ENCODE measurements at places on chromosomes 12 and 14.

GRCh38 chr12:111975161-111975931, 37.6 kb downstream of the TMEM116 start:
- no peak for DNase-seq

DNA sequence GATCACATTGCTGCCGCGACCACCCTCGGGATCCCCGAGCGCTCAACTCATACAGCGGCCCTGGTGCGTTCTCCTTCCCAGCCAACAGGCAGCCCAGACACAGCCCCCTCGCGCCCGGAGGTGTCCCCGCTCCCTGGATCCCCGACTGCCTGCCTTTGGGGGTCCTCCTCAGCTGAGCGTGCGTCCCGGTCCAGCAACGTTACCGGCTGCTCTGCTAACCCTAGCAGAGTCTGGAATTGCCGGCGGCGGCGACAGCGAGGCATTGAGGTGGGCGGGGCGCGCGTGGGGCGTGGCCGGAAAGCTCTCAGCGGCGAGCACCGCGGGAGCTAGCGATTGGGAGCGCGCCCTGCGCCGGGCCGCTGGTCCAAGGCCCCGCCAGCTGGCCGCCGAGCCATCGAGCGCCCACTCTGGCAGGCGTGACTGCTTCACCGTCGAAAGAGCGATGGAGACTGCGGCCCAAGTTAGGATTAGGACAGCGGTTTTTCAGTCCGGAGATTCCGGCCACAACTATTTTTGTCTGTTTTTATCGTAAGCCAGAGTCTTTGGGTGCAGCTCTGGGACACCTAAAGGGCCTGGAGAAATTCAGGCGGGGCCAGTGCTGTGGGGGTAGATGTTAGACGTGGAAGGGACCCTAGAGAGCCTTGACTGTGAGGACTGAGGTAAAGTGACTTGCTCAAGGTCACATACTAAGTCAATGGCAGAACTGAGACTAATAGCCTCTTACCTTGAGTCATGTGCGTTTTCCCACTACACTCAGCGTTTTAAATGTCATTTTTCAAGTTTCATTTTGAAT, at the start of gene HEATR5A:
TSS of gene HEATR5A (minus strand) at position 232 of the 793 bp plus-strand sequence. CDS start 17,575 bp downstream, outside the sequence.
- DNase-seq, result peak; percentile 97

DNA sequence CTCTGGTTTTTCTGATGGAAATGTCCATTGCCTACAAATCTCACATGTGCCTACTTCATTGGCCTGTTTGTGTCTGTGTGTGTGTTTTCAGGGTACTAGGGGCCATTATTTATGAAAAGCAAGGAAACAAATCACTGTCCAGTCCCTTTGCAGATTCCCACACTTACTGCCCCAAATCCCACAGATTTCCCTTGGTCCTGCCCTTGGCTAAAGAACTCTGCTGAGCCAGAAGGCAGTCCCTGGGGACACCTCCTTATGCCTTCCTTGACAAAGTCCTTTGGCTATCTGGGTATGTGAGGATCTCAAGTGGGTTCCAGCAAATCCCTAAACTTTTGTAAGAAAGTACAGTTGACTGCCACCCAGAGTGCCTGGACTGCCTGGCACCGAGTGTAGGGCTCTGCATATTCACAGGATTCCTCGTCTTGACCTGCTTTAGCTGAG, 388.1 kb downstream of the BCAT1 start:
- no peak for DNase-seq

DNA sequence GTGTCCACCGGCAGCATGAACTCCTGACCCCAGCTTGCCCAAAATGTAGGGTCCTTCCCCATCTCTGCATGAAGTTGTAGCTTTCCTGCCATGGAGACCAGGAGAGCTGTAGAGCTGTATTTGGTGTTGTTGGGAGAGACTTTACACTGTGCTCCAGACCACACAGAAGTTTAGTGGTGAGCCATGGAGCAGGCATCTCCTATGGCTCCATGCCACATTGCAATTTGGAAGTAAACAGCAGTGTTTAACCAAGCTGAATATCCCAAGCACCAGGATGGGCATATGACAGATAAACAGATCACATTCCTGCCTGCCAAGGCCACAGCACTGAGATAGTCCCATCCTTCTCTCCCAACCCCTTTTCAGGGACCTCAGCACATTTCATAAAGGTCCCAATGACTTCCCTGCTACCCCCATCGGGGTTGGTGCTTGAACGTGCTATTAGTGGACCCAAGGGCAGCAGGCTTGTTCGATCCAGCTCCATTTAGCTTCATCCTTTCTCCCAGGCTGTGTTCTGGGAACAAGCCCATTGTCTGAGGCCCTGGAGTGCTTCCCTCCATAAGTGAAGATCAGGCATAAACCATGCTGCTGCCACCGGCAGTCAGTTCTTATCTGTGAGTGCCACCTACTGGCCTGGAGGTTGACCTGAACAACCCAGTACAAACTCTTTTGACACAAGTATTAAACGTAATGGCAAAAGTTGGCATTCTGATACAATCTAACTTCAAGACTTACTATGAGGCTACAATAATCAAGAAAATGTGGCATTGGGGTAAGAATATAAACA, 172.3 kb upstream of the ATXN7L3B start:
- DNase-seq, result peak; percentile 52

DNA sequence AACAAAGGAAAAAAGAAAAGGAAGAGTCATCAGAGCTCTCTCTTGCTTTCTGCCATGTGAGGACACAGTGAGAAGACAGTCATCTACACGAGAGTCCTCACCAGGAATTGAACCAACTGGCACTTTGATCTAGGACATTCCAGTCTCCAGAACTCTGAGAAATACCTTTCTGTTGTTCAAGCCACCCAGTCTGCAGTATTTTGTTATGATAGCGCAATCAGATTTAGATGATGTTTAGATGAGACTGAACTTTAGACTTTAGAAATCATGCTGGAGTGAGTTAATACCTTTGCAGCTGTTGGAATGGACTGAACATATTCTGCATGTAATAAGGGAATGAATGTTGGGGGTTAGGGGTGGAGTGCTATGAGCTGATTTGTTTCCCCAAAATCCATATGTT, 28.1 kb upstream of the RAB21 start:
- no peak for DNase-seq

GRCh38 chr14:91945751-91946621, 1.5 kb downstream of the FBLN5 start:
- DNase-seq, result no peak

- DNase-seq, result no peak
These were observed 73.6 kb downstream of the RPS29 start for GRCh38 chr14:49512571-49512970.

GRCh38 chr12:57530396-57531142, 7.9 kb downstream of the MBD6 start:
- no peak for DNase-seq

DNA sequence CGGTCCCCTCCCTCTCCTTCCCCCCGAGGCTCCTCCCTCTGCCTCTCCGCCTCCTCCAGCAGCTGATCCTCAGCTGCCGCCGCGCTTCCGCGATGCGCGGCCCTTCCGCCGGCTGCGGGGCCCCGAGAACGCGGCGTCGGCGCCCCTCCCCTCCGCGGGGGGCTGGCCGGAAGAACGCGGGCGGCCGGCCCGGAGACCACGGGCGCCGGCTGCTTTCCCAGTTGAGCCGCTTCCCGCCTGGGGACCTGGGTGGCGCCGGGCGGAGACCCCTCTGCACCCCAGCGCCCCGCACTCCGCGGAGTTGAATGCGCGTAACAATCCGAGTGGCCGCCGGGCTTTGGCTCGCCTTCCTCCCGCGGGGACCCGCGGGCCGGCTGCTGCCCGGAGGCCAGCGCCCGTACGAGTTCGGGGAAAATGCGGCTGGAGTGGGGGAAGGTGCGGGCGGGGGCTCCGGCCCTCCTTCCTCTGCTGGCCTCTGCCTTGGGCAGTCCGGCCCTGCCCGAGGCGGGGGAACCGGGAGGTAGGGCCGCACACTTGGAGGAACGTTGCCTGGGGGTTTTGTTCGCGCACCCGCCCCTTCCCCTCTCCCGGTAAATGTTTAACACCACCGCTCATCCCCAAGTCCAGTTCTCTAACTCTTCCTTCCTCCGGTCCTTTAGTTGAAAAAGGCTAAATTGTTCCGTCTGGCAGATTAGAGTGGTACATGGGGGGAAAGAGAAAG, 393 bp upstream of the DCAF5 start:
- peak; percentile 95 for DNase-seq
